ENCODE measurements at places on chromosomes 6 and 20.

GRCh38 chr6:31096656-31097055 lies 15.7 kb downstream of the C6orf15 start:
- DNase-seq, result no peak

DNA sequence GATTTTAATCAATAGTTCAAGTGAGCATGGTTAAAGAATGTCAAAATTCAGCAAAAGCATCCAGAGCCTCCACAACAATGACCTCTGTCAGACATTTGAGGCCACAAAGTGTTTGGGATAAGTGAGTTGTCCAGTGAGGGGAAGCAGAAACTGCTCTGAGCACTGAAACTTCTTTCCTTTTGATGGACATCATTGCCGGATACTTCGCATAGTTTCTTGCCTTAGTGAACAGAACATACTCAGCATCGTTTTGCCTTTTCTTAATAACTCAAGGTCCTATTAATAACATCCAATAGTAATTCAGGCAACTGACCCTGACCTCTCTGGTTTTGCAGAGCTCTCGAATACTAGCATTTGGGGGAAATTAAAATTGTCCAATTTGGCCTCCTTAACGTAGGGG lies 78.6 kb downstream of the EDN3 start:
- no peak for DNase-seq

GRCh38 chr6:39335780-39336545 lies 13.5 kb upstream of the KCNK16 start:
- DNase-seq, result no peak

GRCh38 chr6:3545156-3545555 lies 88.3 kb upstream of the SLC22A23 start:
- no peak for DNase-seq

- DNase-seq, result no peak
Measured at GRCh38 chr6:118751072-118751471, 99.7 kb upstream of the CEP85L start.
